ENCODE measurements at places on chromosomes 4 and X.
A peak's percentile ranks its signal among the peaks of the same experiment; 100 is the strongest.

- no peak within 1 kb of the TSS for H3K27ac ChIP-seq
- no peaks in the 10 kb centered on the region for H3K36me3 ChIP-seq
- peak; percentile 4 for DNase-seq
Measured at GRCh38 chrX:111411983-111412382, at the start of gene DCX. Gene DCX (minus strand): TSS chrX:111412192. CDS start chrX:111410398, 1,794 bp downstream.

DNA sequence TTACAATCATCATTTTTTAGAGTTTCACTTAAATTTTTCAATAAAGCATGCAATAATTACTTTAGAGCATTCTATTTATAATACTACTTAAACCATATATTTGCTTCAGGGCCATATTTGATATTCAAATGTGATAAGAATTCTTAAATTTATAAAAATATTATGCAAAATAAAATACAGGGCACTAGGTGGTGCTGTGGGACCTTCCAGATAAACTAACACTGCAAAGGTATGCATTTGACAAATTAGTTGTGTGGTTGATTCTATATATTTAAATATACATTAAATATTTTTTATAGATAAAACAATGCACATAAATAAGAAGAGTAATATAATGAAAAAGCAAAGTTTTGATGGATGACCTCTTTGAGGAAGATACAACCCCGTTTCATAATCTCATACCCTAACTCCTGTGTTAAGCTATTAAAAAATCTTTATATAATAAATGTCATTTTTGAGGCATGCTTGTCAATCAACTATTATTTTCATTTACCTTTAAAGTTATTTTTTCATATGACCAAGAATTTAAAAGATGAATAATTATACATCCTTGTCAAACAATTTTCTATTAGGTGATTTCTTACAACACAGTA lies 128.4 kb downstream of the REELD1 start:
- no peaks in the 10 kb centered on the region for H3K36me3 ChIP-seq
- no peak overlapping the region for H3K27ac ChIP-seq
- no peak overlapping the region for H3K4me3 ChIP-seq

- no peak overlapping the region for H3K27ac ChIP-seq
- peaks cover 1% of the 10 kb centered on the region for H3K4me1 ChIP-seq
- H3K27me3 ChIP-seq, result no peaks in the 10 kb centered on the region
- H3K36me3 ChIP-seq, result no peaks in the 10 kb centered on the region
Measured at GRCh38 chr4:137452799-137453198, 79.5 kb downstream of the PCDH18 start.

GRCh38 chr4:149493492-149493891 lies 322.2 kb downstream of the IQCM start:
- no peaks in the 10 kb centered on the region for H3K36me3 ChIP-seq
- no peak for DNase-seq
- H3K4me3 ChIP-seq, result no peak overlapping the region
- H3K27ac ChIP-seq, result no peak overlapping the region

- no peak overlapping the region for H3K4me3 ChIP-seq
- no peaks in the 10 kb centered on the region for H3K27me3 ChIP-seq
- H3K36me3 ChIP-seq, result no peaks in the 10 kb centered on the region
- H3K4me1 ChIP-seq, result no peaks in the 10 kb centered on the region
- DNase-seq, result no peak
Measured at GRCh38 chrX:38102240-38102639, 95.9 kb downstream of the SYTL5 start.

All from iPS DF 6.9 (cell line).